NCI-H1436 treated with DMSO at 0.1 percent for 48 hours (cell line): ENCODE measurements at places on chromosomes 5 and 9.

- no peak for DNase-seq
These were observed 130.3 kb downstream of the RGS3 start for GRCh38 chr9:113593682-113594281.

DNA sequence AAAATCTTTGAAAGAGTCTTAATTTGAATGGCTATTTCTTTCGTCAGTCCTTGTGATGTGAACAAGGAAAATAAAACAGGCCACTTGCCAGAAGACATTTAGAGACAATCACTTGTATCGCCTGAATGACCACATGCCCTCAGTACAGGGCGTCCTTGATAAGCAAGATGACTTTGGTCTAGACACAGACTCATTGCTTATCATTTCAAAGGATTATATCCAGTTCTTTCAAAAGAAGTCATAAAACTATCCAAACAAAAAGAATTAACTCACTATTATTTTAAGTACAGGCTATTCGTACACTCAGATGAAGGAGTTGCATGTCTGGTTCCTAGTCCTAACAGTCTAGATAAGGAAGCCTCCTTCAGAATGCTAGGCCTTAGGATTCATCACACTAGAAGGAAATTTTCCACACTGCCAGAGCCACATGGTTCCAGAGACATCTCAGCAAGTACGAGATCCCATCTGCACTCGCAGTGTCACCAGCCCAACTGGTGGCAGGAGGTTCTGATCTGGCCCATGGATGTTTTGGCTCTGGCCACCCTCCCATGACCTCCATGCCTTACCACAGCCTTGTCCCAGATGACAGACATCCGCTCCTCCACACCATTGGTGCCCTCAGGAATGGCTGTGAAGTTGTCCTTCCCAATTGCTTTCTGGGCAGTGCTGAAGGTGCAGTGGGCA is 109.6 kb downstream of the DPYSL3 start:
- DNase-seq, result no peak

- no peak for DNase-seq
These were observed 1026.9 kb downstream of the MAT2B start for GRCh38 chr5:164532235-164532900.

- DNase-seq, result no peak
These were observed 560 bp downstream of the DOCK2 start for GRCh38 chr5:169637549-169638121.

DNA sequence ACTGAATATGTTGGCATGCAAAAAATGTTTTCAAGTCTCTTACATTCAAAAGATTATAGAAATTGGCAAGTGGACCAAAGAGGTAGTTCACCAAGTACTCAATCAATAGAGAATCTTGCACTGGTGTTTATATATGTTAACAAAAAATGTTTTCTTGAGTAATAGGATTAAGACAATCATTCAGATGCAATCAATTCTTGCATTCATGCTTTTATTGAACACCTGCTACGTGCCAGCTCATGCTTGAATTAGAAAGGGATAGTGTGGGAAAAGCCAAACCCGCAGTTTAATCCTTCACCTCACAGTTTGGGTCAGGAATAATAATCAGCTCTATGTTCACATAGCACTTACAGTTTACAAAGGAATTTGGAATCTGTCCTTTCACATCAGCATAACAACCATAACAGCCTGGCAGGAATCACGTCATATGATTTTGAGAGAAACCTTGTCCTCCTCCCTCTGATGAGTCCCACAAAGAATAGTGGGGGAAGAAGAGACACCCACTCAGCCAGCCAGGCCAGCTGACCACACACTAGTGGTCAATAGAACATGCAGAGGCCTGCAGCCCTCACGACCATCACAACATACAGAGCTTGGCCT is 36.8 kb upstream of the FRRS1L start:
- no peak for DNase-seq

GRCh38 chr5:172091956-172092732 is 85.7 kb upstream of the FBXW11 start:
- DNase-seq, result no peak

GRCh38 chr9:38036359-38037084 is 32.5 kb downstream of the SHB start:
- no peak for DNase-seq

DNA sequence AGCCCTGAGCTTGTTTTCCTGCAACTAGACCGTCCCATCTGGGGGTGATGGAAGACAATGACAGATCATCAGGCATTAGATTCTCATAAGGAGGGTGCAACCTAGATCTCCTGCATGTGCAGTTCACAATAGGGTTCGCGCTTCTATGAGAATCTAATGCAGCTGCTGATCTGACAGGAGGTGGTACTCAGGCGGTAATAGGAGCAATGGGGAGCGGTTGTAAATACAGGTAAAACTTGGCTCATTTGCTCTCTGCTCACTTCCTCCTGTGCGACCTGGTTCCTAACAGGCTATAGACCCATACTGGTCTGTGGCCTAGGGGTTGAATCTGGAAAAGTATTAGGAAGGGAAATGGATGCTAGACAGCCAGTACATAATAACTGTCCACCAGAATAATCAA is 39.7 kb downstream of the PTTG1 start:
- DNase-seq, result no peak

DNA sequence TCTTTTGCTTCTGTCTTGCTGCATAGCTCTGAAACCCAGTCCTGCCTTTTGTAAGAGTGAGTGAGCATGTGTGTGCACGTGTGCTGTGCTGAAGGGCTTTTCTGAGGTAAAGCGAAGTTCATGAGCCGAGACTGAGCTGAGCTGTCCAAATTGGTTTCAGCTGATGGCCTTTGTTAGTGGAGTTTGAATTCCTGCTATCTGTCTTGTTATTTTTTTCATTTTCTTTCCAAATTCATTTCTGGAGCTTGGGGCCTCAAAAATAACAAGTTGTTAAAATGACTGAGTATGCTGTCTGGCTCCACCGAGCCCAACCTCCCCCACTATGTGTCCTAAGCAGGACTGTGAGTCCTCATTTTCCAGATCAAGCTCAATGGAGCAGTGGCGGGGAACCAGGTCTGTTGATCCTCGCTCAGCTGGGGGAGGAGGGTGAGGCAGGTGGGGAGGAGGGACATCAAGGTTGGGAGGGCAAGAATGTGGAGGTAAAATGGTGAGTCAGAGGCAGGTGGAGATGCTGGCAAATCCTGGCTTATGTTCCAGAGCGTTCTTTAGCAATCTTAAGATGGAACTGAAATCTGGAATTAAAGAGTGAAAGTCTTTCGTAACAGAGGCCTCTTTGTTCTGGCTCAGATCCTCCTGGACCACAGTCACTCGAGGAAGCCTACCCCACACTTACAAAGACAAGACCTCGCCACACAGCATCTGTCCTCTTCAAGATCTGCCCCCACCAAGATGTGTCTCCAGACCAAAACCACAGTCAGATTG is 63.9 kb downstream of the SREK1 start:
- DNase-seq, result no peak

DNA sequence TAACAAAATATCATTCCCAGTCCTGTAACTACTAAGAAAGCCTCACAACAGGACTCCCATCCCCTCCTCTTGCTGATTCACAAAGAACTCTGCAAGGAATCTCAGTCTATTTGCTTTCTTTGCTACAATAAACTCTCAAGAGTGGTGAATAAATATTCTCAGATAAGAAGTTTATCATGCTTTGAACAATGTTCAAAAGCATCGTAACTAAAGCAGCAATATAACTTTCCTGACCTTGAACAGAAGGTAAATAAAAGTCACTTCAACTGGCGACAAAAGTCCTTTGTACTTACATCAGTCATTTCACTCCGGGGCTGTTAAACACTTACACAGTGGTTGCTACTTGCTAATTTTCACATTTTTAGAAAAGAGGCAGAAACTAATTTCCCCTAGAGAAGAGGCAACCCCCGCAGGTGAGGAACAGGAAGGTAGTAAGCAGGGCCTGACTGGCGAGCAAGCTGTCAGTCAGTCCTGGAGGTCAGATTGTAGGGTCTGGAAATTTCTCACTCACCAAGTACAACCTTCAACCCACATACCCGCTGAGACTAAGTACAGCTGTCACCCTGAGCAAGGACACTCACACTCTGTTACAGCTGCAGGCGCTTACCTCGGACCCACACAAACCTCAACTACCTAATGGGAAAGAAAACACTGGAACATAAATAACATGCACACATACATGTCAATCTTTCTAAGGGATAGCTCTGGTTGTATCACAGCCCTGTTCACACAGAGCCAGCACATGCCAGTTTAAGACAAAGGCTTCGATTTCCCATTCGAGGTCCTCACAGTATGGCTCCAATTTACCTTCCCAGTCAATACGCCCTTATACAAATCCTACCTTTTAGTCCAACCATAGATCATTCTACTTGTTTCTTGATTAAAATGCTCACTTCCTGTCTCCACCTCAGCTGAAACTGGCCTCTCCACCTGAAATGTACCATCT is 104.6 kb upstream of the RETREG1 start:
- no peak for DNase-seq

- DNase-seq, result no peak
These were observed 138.6 kb downstream of the NUDT12 start for GRCh38 chr5:103424026-103424425.

- DNase-seq, result no peak
These were observed 45.5 kb downstream of the HTR1A start for GRCh38 chr5:63916786-63917185.

GRCh38 chr5:172768573-172769341 is 2.2 kb downstream of the DUSP1 start:
- DNase-seq, result no peak

- no peak for DNase-seq
These were observed 25.7 kb upstream of the INSYN2B start for GRCh38 chr5:170006021-170006420.

DNA sequence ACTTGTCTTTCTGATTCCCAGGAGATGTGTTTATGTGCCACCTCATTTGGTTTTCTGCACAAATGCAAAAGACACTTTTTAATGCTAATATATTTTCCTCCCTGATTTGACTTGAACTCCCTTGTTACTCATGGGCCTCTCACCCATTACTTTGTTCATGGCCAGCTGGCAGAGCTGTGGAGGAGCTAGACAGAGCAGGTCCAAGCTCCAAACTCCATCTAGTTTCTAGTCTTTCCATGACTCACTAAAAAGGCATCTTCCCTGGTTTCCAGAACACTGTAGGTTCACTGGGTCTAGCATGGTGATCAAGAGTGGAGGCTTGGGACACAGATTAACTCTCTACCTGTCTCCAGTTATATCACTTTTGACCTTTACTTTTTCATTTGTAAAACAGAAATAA is 161.0 kb upstream of the SLC28A3 start:
- no peak for DNase-seq

GRCh38 chr5:154740483-154740882 is 14.7 kb upstream of the LARP1 start:
- DNase-seq, result no peak

DNA sequence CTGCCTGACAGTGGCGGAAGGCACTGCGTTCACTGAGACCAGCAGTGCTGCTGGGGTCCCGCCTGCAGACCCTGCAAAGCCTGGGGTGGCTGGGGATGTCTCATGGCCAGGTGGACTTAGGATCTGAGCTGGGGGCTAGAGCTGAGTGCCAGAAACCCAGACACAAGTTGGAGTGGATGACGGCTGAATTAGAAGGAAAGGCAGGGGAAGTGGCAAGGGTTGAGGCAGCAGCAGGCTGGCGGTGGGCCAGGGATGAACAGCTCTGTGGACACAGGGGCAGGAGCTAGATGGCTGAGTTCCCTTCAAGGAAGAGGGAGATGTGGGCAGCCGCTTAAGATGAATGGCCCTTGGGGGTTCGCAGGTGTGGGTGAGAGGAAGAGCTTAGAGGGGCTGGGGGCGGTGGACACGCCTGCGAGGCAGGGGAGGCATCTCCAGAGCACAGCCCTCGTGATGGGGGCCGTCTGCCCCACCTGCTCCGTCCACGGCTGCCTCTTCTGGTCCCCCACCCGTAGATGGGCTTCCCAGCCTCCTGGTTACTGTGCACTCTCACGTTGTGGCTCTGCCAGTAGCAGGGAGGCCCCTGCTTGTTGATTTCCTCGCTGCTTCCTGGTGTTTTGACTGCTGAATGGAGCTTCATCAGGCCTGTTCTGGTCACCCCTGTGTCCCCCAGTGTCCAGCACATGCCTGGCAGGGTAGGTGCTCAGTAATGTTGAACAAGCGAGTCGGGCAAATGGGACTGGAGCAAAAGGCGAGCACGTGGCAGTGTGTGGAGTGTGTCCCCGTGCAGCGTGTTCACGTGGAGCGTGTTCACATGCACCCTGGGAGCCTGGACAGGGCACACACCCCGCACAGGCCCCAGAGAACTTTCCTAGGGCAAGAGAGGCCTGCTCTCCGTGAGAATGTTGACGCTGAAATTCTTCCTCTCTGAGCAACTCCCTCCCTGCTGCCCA is 168.2 kb downstream of the CACNA1B start:
- DNase-seq, result no peak

DNA sequence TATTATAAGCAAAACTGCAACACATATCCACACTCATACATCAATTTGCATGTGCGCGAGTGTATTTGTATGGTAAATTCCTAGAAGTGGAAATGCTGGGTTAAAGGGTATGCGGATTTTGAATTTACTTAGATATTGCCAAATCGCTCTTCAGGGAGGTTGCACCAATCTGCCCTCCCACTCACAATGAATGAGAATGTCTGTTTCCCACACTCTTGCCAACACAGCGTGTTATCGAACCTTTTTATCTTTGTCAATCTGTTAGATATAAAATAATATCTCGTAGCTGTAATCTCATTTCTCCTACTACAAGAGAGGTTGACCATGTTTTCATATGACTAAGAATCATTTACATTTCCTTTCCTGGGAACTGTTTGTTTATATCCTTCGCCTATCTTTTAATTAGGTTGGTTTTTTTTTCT is 35.7 kb downstream of the LHX2 start:
- no peak for DNase-seq

DNA sequence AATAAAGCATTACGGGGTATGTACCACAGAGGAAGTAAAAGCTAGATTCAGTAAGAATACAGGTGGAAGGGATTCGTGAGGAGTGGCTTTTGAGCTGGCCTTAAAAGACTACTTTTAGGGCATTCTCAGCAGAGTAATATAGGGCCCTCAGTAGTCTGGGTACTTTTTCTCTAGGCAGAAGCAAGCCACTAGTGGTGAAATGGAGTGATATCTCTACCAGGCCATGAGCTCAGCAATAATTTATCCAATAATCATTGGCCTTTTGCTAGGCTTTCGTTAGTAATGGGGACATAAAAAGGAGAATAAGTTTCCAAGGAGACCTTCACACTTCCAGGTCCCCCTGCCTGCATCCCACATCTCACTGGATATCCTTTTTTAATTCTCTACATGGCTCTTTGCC is 1.7 kb downstream of the POLR3G start:
- no peak for DNase-seq

DNA sequence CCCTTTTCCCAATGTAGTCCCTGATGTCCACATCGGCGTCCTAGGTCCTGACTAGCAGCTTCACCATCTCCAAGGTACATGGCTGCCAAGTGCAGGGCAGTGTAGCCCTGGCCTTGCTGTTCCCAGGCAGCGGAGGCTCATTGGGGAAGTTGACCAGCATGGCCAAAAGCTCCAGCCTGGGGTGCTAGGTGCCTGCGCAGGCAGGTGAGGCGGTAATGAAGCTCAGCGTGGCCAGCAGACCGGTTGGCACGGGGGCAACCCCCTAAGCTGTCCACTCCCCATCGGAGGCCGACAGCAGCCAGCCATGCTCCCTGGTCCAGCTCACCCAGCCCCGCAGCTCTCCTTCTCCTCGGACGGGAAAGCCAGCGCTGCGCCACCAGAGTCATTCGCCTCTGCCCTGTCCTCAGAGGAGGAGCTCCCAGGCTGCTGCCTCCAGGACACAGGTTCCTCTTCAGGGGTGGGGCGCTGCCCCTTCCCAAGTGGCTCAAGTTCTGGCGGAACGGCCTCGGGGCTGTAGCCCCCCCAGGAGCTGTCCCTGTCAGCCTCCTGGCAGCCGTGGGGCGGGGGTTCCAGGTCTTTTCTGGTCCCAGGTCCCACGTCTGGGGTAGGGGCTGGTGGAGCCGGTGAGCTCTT is 1218.2 kb downstream of the FOXD4L5 start:
- DNase-seq, result no peak
